ENCODE measurements at places on chromosomes 6 and 20.
A peak's percentile ranks its signal among the peaks of the same experiment; 100 is the strongest.

- no peak for DNase-seq
These were observed 21.4 kb downstream of the JARID2 start for GRCh38 chr6:15267221-15267620.

DNA sequence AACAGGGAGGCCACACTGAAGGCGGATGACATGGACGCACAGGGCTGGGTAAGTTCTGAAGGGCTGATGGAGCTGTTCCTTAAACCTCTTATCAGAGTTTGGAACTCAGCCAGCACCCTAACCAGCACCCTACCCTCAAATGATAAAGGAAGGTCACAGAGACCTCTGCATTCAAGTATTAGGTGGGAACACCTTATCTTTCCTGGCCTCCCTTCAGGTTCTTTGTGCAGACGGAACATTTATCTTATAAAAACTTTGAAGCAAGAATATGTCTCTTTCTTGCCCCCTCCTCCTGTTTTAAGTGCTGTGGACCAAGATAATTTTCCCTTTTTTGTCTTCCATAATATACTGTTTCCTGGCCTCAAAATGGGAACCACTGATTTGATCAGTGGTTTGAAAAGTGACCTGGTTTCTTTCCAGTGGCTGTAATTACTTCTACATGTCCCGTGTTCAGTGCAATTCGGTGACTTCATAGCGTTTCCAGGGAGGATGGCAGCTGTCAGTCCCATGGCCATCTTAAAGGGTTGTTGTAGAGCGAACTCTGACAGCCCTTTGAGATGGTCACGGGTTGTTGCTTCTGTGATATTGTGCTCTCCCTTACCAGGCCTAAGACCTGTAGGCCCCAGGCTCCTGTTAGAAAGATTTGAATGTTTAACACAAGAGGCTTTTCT is 213.2 kb upstream of the MYLIP start:
- no peak for DNase-seq

- no peak for DNase-seq
These were observed 24.0 kb downstream of the FRMD1 start for GRCh38 chr6:168054765-168055560.

DNA sequence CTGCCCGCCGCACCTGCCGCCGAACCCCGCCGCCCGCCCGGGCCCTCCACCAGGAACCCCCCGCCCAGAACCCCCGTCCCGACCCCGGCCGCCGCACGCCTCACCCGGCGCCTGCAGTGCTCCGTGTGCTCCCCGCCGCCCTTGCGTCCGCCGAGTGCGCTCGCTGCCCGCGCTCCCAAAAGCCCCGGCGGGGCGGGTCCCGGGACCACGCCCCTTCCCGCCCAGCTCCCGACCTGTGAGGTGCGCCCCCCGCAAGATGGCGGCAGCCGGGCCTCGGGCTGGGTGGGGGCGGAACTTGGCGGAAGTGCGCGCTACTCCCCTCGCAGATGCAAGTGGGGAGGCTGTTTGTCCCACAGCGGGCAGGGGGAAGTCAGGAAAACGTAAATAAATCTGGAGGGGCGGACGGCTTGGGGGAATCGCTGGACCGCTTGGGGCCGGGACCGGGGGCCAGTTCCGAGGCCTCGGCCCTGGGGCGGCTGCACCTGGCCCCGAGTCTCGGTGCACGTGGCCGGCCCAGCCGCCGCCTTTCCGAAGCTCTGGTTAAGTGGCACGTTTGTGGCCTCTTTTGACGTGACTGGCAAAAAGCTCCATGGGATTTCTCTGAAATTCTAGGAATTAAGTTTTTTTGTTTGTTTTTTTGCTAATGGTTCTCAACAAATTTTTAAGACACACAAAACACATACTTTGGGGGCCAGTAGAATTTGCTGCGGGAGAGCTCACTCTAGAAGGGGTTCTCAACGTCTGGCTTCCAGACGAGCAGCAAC is at the start of gene EZR:
Gene EZR (minus strand): TSS at position 156 of the 764 bp plus-strand sequence. CDS start 1,275 bp downstream, outside the sequence.
- peak; percentile 84 for DNase-seq

GRCh38 chr6:89494131-89494793 is 61.3 kb downstream of the ANKRD6 start:
- no peak for DNase-seq

DNA sequence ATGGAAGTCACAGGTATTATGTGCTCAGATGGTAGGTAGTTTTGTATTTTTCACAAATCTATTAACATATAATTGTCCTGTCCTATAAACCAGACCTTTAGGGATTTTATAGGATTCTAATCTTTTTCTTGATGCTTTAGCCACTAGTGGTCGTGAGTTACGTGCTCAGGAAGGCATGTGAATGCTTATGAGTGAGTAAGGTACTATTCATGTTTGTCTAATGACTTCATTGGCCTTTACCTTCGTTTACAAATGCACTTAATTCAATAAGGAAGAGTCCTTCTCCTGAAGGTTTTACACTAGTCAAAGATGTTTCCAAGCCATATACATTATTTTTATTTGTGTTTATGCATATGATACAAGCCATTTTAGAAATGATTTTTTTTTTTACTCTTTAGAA is 23.0 kb downstream of the PACRG start:
- no peak for DNase-seq

- no peak for DNase-seq
These were observed 637.5 kb upstream of the MAN1A1 start for GRCh38 chr6:119986934-119987549.

DNA sequence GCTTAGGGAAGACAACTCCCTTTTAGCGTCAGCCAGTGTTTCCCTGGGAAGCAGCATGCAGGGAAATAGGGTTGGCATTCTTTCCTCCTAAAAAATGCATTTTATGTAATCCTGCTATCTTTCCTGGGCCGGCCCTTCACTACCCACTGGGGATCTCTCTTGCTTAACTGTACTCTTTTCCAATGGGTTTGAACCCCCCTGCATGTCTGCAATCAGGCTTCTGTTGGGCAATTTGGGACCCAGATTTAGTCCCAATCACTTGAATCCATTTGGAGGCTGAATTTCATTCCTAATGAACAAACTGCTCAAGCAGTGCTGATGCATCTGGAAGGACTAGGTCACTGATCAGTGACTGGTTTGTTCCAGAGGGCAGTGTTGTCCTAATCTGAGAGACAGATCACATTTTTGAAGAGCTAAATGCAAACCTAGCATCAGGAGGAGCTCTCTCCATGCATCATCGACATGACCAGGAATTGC is 152.0 kb downstream of the TSHZ2 start:
- DNase-seq: no peak

DNA sequence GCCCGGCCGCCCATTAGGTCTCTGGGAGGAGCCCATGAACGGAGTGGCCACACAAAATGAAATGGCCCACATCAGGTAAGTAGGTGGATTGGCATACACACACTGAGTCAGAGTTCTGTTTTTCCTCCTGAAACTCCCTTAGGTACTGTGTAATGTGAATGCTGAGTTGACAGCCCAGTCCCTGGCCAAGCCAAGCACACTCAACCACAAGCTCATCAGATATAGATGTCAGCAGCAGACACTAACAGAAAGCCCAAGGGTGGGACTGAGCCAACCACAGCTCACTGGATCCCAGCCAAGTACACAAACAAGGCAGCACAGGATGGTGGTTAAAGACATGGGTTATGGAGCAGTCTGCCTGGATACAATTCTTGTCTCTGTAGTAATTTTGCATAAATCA is 403.4 kb downstream of the GJA1 start:
- DNase-seq: peak; percentile 51

DNA sequence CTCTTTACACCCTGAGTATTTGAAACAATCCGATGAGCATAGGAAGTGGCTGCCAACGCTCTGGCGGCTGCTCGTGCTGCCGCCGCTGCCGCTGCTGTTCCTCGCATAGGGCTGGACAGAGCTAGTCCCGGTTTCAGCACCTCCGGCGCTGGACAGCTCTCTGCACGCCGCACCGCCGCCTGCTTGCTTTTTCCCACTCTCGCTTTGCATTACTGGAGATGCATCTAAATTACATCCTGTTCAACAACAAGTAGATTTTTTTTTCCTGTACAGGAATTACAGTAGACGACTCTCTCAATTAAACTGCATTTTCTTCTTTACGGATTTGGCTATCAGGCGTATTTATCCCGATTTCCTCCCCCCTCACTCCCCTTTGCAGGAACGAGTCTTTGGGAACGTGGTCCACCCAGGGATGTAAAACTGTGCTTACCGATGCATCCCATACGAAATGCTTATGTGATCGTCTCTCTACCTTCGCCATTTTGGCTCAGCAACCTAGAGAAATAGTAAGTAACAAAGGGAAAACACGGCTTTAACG is 563.8 kb downstream of the LMBRD1 start:
- peak; percentile 92 for DNase-seq

DNA sequence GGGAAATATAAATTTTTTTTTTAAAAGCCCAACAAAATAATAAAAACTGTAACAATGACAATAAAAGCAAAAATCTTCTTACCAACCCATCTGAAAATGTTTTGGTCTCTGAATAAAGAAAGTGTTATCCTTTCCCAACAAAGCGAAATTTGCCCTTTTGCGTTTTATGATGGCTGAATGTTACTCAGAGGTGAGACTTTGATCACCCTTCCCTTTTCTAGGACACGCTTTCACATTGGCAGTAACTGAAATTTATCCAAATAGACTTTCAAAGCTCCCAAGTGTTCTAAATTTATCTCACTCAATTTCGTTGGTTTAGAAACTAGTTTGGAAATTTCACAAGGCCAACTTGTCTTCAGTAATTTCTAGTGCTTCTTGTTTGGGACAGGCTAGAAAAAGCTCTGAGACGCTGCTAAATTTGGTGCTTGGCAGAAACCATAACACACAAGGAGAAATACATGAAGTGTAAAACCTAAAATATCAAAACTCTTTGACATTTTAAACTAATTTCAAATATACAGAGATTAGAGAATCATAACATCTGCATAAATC is 354.5 kb upstream of the CITED2 start:
- DNase-seq: no peak

DNA sequence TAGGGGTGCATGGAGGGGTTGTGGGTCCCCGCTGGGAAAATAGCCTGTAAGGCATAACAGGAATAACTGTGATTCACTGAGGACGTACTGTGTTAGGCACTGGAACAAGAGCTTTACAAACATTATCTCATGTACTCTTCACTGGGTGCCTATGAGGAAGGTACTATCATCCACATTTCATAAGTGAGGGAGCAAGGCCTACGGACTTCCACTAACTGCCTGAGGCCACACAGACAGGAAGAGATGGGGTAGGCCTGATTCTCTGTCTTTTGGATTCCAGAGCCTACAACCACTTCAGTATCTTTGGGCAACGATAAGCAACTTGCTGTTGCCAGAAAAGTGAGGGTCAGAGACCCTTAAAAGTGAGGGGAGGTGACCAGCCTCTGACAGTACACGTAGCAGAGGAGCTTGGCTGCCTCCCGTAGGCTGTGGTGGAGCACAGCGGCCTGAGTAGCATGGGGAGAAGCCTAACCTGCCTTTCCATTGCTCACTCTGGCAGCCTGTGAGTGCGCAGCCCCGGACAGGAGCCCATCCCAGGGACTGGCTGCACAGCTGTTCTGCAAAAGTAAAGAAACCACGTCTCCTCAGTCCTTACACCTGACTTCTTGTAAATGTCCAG is 30.4 kb downstream of the PSMB1 start:
- no peak for DNase-seq

DNA sequence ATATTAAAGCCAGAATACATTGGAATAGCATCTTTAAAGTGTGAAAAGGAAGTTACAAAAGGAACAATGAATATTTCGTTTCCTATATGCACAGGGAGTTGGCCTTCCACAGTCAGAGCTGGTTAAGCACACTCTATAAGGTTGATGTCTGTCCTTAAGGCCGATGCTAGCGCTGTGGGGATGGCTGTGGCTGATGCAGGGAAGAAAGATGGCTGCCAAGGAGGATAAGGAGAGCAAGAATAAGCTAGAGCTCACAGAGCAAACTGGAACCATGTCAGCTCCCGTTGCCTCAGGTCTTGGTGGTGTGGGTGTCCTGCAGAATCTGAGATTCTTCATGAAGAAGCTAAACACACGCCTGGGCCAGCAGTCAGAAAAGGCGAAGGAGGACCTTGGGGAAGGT is 20.8 kb upstream of the STX11 start:
- DNase-seq: no peak

DNA sequence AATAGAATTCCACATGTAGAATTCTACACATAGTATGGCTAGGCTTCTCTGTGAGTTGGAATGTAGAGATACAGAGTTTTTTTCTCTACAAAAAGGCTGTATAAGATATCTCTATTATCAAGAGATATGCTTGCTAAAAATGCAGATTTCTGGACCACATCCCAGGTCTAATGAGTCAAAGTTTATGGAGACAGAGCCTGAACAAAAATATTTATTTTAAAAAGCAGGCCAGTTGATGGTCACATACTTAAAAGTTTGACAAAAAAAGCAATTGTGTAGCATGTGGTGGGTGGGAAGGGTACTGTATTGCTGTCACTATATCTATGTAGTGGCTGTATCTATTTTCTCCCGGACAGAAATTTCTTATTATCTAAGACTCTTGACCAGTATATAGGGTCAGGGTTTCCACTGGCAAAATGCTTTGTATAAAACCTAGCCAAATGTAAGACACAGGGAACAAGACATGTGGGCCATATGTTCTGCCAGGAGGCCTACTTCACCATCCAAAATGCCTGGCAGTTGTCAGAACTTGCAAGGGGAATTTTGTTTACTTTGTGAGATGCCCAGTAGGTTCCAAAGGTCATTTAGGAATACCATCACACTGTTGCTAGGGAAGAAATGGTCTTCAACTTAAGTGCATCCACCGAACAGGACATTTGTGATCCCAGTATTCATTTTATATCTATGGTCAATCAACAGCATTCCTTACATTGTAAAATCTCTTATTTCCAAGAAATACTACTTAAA is 60.6 kb downstream of the SHPRH start:
- DNase-seq: no peak

DNA sequence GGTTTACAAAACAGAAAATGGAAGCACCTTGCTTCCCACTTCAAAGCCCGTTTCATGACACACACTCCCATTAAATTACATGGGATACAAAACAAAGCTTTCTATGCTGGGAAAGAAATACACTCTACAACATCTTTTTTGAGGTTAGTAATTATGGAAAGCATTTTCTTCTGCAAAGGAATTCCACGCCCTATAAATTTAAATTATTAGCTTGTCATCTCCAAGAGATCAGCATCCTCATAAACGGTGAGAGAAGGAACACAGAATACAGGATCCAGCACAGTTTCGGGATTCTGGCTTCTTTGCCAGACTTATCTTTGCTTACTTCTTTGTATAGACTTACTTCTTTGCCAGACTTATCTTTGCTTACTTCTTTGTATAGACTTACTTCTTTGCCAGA is 1.3 kb upstream of the SMPDL3A start:
- no peak for DNase-seq

DNA sequence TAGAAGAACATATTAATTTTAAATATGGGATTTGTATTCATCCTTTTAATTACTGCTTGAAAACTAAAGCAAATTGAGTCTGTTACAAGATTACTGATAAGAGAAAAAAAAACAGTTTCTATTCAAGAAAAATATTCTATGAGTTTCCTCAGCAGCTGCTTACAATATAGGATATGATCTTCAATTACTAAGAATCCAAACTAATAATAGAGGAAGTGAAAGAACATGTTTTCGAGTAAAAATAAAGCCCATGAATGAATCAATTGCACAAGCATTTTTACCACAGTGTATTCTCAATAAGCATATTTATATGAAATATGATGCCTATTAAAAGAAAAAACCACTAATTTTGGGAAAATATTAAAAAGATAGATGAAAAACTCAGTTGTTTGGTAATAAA is 63.4 kb downstream of the AHI1 start:
- no peak for DNase-seq

GRCh38 chr6:76026101-76026500 is 46.4 kb downstream of the IMPG1 start:
- no peak for DNase-seq
